ENCODE measurements at places on chromosomes 5 and 9.

- no peak for DNase-seq
These were observed 15.9 kb upstream of the RNF183 start for GRCh38 chr9:113319054-113319453.

DNA sequence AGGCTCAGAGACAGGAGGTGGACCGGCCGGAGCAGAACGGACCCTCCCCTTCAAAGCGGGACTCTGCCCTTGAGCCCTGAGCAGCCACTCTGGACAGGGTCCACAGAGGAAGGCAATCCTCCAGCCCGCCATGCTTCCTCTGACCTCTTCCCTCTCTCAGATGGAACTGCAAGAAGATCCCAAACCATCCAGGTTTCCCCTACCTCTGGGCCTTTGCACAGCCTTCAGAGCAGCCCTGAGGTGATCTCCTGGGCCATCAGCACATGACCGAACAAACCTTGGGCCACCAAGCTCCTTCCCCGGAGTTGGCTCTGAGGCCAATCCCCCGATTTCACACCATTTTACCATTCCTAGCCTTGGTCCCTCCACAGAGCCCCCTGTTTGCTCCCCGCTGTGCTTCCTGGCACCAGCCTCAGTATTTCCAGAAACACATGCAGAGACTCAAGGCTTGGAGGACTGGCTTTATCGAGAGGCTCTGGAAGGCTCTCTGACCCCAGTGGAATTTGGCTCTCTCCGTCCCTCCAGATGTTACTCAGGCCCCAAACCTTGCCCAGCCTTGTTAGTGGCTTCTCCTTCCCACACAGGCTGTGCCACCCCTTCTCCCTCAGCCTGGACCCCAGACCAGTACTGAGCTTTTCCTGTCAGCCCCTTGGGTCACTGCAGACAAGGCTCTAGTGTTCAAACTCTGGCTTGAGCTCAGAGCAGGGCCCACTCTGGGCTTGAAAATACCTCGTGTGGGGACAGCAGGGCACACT is 48.6 kb upstream of the KCNMB1 start:
- no peak for DNase-seq

GRCh38 chr5:10987276-10987924 is 226.4 kb upstream of the DAP start:
- no peak for DNase-seq

GRCh38 chr5:168219515-168220410 is 71.7 kb upstream of the WWC1 start:
- DNase-seq: peak; percentile 90

- DNase-seq: peak; percentile 20
These were observed 116.2 kb downstream of the PRELID2 start for GRCh38 chr5:145718956-145719355.

Measured in T47D (cell line).